Vagina (tissue), 2 donors: ENCODE measurements at places on chromosomes 7 and 10. TPM values are rescaled to one million over a fixed set of nuclear protein-coding genes. Genes with fewer than 3 reads are reported as not detected.

DNA sequence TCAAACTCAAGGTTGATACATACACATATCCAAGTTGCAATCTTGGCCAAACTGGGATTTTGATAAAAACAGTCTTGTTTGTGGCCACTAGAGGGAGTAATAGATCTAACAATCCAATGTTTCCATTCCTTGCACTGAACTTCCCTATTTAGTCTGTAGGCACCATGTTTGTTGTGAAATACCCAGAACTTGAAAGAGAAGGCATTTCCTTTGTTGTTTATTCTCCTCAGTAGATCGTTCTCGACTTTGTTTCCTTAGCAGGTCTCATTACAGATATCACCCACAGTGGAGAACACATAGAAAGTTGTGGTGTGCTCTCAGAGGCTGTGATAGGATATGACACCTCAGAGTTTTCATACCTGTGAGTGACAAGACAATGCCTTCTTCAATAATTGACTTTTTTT lies 70.3 kb upstream of the MXI1 start:
- no peak for DNase-seq

- no peak for DNase-seq
These were observed 94.9 kb upstream of the TCF7L2 start for GRCh38 chr10:112855134-112855533.

DNA sequence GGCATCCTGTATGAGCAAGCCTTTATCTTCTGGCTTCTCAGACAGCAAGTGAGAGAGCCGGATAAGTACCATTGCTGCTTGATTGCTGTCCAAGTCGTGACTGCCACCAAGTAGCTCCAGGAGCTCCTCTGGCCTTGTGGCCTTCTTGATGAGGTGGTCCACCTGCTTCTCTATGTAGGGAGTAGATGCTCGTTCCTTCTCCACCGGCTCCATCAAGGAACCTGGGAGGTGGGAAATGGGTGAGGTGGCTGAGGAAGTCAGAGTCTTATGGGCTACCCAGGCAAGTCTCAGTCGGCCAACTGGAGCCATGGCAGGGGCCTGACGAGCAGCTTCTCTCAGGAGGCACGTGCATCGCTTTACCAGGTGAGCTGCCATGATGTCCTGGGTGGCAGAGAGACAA lies 2.6 kb downstream of the TBRG4 start:
- DNase-seq: no peak

DNA sequence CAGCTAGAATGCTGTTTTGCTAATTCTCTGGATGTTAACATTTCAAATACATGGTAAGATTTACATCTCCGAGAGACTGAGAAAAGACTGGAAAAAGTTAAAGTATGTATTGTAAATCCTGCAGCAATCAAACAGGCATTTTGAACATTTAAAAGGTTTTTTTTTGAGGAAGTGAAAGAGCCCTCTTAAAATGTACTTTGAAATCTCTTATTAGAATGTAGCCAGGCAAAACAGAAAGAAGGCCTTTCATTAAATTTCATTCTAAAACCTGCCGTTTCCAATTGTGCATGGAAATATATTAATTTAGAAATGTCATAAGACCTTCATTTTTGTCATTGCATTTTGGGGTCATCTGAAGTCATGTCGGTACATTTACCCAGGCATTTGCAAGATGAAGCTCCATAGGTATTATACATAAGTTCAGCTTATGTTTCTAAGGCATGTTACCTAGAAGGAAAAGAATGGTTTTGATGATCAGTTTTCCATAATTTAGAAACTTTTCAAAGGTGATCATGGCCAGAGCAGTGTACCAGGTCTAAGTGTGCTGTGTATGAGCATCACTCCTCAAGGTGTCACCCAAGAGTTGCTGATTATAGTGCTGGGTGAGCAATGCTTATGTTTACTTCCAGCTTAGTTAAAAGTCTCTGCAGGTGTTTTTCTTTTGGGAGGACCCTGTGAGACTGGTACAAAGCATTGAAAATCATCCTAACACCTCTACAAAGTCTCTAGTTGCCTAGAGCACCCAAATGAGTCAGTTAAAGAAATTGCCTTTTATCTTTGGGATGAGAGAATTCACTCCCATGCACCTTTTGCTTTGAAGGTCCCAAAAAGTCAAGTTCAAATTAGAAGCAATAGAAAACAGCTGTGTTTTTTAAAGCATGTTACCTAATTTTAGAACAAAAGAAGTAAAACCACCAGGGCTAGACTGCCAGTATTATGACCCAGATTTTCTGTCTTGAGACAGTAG lies 7.1 kb downstream of the ZNF736 start:
- DNase-seq: no peak

DNA sequence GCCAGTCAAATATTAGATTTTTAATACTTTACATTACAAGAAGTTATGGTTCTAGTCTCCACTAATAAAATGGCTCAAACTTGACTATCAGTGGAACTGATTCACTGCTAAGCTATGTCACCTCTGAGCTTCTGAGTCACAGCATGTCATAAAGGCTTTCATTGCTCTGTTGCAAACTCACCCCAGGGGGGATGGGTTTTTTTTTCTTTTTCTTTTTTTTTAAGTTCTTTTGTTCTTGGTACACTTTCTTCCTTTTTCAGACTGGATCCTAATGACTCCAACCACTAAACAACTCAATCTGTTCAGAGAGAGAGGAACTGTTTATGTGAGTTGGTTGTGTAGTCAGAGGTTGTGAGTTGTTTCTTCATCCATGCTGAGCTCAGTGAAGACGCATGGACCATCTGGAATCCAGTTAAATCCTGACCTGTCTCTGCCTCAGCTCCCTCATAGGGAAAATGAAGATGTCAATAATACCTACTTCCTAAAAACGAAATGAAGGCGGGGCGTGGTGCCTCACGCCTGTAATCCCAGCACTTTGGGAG lies 11.0 kb downstream of the MYOF start:
- DNase-seq: no peak

DNA sequence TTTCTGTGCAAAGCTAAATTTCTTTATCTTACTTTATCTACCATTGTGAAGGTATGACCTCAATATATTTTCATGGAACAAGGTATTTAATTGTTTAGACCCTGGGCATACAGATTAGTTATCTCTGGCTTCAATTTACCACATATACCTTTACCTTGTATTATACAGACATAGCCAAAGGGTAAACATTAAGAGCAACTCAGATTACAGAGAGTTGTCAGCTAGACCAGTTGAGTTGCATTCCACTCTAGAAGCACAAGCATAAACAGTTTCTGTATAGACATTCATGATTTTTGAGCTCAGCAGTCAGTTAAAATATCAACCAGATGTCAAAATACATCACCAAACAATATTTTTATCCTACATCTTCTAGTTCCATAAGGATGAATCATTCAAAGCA lies 857.3 kb upstream of the ZWINT start:
- no peak for DNase-seq

- no peak for DNase-seq
These were observed 20.8 kb downstream of the SCRN1 start for GRCh38 chr7:29968683-29969395.

DNA sequence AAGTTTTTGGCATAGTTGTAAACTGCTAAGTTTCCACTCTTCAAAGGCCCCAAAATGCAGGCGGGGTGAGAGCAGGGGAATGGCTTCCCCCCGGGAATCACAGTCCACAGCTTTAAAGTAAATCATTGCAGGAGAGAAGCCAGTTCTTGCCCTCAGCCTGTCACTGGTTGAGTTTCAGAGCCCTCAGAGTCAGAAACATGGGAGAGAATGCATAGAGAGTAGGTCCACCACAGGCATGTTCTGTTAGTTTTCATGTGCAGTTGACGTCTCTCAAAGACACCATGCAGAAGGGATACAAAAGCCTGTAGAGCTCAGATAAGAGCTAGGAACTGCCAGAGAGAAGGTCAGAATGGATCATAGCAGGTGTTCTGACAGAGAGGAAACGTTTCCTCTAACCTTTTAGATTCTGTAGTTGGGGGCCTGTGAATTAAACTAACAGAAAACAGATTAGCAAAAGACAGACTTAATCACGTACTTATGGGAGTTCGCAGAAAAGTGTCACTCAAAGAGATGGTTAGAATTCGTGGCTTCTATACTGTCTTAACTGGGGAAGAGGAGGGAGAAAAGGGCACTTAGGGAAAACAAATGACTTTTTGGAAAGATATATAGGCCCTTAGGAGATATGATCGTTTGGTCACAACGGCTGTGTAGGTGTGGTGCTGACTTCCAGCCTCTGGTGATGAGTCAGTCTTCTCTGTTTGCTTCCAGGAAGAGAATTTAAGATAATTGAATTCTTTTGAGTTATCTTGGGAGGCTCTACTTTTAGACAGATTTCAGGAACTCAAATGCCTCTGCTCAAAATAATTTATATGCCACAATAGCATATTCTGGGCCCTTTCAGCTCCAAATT lies 48.0 kb upstream of the MSRB2 start:
- no peak for DNase-seq

- DNase-seq: no peak
These were observed 21.7 kb upstream of the AGFG2 start for GRCh38 chr7:100517305-100517704.

GRCh38 chr7:133513608-133514007 lies 260.7 kb downstream of the EXOC4 start:
- no peak for DNase-seq

DNA sequence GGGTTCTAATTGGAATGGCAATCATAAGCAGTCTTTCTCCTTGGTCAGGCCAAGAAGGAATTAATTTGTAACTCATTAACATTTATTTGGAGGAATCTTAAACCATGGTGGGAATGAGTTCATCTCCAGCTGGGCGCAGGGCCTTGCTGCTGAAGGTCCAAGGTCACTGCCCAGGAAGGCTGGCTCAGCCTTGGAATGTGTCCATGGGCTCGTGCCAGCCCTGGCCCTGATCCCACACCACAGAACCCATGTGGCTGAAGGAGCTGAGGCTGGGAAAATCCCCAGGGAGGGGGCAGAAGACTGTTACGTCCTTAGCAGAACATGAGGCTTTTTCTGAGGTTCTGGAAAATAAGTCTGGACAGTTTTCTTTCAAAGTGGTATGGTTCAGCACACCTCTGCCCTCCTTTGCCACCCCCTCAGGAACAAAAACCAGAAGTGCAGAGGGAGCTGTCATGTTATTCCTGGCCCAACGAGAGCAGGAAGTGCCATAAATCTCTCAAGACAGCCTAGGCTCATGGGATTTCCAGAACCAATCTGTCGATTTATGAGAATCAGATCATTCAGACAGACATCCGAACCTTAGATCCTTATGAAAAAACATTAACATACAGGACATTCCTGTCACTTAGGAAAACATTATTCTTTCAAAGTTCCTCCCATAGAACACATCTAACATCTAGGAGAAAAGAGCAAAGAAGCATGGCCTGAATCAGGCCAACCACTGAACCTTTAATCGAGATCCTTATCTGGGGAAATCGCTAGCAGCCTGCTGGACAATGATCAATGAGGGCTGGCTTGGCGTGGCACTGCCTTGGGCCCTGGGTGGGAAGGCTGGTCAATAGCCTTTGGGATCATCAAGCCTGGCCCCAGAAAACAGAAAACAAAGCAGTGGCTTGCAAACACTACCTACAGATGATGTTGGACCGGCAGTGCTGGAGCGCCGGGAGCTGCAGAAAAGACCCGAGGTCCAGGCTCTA lies 134.3 kb downstream of the TAX1BP1 start:
- DNase-seq: no peak

- DNase-seq: no peak
These were observed 3.1 kb upstream of the NKX2-3 start for GRCh38 chr10:99529591-99530107.

GRCh38 chr7:148114804-148115203 lies 475.8 kb upstream of the C7orf33 start:
- DNase-seq: no peak

- DNase-seq: no peak
These were observed 108.0 kb upstream of the EFCAB10 start for GRCh38 chr7:105689067-105689819.

DNA sequence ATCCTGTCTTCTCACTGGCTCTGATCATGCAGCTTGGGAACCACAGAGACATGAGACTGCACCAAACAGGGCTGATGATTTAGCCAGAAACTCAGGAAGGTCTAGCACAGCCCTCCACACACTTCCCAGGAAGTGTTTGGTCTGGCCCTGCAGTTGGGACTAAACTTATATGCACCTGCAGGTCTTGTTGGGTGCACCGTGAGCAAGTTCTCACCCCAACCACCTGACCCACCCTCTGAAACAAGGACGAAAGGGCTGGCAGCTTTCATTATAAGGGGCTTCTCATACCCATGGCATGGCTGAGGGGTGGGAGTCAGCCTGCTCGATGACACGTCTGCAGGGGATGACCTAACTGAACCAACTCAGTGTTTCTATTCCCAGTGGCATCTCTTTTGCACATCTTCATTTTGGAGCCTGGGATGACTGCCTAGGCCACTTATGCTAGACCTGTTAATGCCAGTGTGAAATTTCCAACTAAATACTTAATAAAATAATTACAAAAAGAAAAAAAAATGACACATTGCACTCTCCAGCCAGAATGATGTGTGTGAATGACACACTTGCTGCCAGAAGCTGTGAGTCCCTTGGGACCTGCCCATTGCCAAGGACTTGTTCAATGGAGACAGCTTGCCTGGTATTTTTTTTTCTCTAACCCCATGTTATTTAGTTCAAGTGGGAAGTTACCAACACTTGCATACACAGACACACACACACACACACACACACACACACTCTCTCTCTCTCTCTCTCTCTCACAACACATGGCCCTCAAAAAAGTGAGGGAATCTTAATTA lies 102.6 kb downstream of the NEURL1 start:
- DNase-seq: no peak

GRCh38 chr7:140263277-140263676 lies 86.5 kb upstream of the KDM7A start:
- DNase-seq: no peak

- DNase-seq: no peak
These were observed 19.4 kb downstream of the SCRN1 start for GRCh38 chr7:29970158-29970557.

DNA sequence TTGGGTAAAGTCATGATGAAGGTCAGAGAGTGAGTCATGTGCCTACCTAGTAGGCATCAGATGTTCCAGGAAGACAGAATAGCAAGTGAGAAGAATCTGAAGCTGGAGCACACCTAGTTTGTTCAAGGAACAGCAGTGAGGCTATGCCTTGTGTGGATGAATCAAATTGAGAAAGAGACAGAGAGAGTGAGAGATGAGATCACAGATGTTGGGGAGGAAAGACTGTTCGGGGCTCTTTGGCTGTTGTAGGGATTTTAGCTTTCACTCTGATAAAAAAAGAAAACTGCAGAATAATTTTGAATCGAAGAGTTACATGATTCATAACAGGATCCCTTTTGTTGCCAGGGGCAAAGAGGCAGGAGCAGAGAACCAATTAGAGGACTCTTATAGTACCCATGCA lies 6.3 kb downstream of the LIPF start:
- no peak for DNase-seq

DNA sequence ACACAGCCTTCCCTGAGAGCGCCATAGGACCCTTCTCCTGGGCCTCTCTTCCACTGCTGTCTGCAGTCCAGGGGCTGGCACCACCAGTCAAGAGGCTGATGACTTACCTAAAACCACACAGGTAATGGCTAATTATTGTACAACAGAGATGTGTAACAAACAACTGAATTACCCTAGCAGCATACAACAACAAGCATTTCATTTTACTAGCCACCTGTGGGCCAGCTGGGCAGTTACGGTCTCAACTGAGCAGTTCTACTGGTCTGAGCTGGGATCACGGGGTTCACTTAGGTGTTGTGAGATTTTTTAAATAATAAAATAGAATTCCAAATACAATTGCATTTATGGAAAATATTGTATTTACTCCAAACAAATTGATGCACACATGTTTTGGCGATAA lies 431.9 kb downstream of the TNS3 start:
- DNase-seq: no peak

Gene LIPM
- total RNA-seq: not detected

Gene LIPK
- total RNA-seq: not detected

Gene SAMD9L
- 8.6 TPM for total RNA-seq

Gene HOXA6
- total RNA-seq: 1.7 TPM

Gene UTF1
- not detected for total RNA-seq

Gene EPHA1
- total RNA-seq: 51.3 TPM

Gene MLXIPL
- total RNA-seq: 6.1 TPM

Gene SPDYE8
- not detected for total RNA-seq
